ENCODE measurements at places on chromosomes 1 and 21.

- no peak for DNase-seq
These were observed 10.1 kb upstream of the CLIC4 start for GRCh38 chr1:24735156-24735508.

- DNase-seq, result no peak
These were observed 99.1 kb upstream of the ZNF644 start for GRCh38 chr1:91120936-91121335.

DNA sequence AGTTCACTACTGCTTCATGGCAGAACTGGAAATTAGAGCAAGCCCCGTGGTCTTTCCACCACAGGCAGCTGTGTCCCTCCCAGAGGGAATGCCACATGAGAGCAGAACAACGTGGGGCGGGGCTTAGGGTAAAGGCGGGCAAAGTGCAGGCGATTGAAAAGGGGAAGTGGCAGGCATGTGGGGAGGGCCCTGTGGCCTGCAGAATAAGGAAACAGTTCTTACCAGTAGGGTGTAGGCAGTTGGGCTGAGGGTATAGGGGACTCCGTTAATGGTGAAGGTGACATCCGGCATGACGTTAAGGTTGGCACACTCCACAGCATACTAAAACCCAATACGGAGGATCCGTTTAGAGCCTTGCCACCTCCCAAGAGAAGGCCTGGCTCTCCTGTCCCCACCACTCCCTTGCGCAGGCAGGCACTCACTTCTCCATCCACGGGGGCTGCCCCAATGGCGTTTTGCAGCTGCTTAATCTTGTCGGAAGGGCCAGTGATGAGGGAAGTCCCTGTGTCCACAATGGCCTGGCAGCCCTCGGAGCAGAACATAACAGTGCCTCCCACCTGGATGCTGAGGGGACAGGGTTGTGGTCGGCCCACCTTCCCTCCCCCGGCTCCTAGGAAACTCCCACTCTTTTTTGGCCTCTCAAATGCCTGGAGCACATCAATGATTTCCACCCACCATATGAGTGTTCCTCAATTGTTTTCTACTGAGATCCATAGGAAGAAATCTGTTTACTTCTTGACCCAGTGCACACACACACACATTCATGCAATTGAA is 9.1 kb upstream of the RAB7B start:
- DNase-seq, result peak; percentile 66

GRCh38 chr1:21936366-21937031 is 611 bp downstream of the HSPG2 start:
- DNase-seq, result peak; percentile 66

DNA sequence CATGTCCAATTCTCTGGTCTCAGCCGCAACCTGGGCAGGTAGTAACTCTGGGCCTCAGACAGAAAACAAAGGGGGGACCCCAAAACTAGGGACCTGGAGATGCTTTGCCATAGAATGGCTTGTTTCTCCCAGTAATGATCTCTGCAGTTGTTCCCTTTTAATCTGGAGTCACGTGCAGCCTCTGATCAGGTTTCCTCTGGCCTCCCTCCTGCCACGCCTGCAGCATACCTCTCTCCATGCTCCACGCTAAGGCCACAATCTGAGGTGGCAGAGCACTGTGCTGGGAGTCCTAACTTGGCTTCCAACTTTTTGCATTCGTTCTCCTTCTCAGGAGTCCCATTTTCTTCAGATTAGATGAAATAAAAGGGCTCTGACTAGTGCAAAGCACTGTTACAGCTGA is 1.9 kb downstream of the PABPC4 start:
- DNase-seq, result no peak

- DNase-seq, result peak; percentile 46
These were observed 2.9 kb upstream of the TFF3 start for GRCh38 chr21:42317826-42318746.

- no peak for DNase-seq
These were observed 76.4 kb downstream of the GLUL start for GRCh38 chr1:182315167-182315556.

GRCh38 chr1:218209351-218209861 is 75.7 kb upstream of the RRP15 start:
- DNase-seq, result no peak

DNA sequence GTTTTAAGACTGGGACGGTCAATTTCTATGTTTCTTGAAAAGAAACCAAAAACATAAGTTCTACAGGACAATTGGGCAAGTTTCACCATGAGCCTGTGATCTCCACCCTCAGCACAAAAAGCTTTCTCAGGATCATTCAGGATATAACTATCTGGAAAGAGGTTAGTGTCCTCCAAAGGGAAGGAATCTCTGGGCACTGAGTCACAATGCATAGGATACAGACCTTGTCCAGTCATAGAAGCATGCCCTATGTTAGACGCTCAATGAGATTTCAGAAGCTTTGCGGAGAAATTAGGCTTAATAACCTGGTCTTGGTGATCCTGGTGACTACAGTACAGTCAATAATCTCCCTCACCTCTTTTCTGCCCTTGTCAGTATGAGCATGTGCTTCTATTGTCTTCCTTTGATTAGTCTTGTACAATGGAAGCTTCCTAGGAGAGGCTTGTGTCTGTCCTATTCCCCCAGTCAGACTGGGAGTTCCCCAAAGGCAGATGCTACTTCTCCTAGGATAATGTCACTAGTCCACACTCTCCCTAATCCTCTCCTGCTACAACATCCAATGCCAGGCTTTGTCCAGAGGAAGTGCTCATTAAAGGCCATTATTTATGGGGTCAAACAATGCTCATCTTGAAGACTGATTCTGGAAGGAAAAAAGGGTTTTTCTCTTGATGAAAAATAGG is 97.4 kb downstream of the KCNH1 start:
- no peak for DNase-seq

DNA sequence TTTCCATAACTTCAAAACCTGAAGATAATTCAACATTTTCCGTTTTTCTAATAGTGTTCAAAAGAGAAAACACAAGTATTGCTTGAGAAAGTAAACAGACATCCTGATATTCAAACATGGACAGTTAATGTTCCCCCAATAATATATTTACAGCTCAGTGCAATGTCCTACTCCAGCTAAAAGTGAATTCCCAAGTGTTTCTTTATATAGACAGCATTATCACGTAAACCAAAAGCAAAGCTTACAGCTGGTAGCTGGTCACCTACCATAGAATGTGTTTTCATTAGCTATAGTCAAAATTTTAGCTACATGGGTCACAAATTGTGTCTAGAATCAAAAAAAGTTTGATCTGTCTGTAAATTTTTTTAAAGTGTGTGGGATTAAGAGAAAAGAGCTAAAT is 34.9 kb downstream of the WLS start:
- no peak for DNase-seq

DNA sequence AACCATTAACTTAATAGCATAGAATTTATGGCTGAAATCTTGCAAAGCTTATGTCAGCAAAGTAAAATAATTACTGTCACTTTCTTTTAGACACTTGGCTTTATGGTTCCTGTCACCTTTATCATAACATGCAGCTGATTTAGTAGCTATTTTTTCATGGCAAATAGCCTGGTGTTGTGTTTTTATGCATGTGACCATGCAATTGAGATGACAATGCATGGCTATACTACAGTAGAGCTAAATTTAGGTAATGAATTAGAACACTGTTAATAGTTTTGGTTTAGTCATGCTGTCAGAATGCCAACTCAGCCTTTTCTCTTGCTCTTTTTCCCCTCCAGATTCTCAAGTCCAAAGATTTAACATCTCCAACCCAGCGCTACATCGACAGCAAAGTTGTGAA is 88.6 kb downstream of the TGFB2 start:
- DNase-seq, result no peak

DNA sequence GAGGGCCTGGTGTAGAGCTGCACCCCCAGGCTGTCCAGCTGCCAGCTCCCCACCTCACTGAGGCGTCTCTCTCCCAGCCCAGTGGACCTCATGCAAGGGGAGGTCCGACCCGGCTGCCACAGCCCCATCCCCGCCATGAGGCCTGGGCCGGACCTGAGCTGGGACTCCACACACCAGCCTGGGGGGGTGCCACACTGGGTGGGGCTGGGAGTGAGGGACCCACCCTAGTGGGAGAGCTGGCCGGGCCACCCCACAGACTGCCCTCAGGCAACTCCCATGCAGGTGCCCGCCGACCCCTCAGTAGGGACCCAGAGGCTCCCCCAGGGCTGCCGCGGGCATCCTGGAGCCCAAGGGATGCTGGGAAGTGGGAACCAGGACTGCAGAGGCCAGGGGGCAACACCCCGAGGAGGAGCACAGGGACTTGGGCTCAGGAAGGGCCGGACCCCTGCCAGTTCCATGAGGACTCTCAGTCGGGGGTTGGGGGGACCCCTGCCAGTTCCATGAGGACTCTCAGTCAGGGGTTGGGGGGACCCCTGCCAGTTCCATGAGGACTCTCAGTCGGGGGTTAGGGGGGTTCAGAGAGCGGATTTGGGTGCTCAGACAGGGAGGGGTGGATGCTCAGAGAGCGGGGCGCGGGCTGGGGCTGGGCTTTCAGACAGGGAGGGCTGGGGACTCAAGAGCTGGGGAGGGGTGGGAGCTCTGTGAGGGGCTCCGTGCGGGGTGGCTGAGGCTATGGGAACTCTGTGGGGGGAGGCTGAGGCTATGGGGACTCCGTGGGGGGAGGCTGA is 1.2 kb upstream of the RNF223 start:
- DNase-seq, result peak; percentile 58

DNA sequence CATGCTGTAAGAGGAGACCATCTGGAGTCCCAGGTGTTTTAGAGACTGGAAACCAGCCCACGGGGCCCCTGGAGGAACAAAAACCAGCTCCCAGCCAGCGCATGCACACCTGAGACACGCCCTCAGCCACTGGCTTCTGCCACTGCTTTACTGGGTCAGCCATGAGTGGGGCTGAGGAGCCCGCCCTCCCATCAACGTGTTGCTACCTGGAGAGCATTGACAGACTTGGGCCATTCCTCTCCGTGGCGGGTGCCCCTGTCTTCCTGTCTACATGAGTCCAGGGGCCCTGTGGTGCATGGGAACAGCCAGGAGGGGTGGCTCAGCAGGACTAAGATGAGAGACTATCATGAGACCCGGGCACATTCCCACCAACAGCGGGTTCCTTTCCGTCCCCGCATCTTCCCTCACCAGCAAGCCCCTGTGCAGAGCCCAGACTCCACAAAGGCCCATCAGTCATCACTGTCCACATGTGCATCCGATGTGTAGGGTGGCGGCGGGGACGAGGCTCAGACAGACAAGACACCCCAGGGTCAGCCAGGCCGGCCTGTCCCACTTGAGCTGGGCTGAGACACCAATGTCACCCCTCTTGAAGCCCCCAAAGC is 45.4 kb upstream of the POFUT2 start:
- DNase-seq, result no peak

DNA sequence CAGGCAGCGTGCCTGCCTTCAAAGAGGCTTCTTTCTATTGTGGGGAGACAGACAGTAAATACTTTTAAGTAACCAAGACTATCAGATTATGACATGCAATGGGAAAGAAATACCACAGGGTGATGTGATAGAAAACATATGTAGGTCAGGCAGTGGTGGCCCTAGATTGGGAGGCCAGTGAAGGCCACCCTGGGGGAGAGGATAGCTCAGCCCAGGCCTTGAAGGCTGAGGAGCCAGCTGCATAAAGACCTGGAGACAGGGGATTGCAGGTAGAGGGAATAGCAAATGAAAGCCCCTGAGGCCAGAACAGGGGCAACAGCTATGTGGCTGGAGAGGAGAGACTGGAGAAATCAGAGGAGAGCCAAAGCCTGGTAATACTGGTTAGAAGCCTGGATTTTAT is 4.0 kb downstream of the SOX13 start:
- no peak for DNase-seq

- no peak for DNase-seq
These were observed 197.0 kb upstream of the UBE2U start for GRCh38 chr1:64006276-64007051.

GRCh38 chr1:230622151-230622550 is 20.1 kb upstream of the COG2 start:
- no peak for DNase-seq

- no peak for DNase-seq
These were observed 119.0 kb upstream of the NRIP1 start for GRCh38 chr21:15183813-15184257.

- no peak for DNase-seq
These were observed 17.0 kb downstream of the C1orf198 start for GRCh38 chr1:230851291-230851691.

DNA sequence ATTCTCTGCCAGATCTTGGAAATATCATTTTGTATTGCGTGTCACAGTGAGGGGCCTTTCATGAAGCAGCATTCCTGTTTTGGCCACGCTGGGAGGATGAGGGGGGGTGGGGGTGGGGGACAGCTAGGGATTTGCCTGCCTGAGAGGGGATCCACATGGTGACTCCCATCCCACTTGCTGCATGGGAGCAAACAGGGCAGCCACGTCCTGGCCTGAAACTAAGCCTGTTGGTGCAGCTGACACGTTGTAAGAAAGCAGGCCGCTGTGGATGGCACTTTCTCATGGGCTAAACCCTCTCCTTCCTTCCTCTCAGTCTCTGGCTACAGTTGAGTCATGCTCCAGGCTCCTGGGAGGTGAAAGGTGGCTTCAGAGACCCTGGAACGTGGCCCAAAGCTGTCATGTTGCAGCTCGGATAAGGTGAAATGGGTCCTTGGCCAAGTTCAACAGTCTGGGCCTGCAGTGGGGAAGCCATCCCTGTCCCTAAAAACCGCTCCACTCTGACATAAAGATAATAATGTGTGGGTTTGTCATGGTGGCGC is 346.7 kb upstream of the VAMP3 start:
- DNase-seq, result no peak

DNA sequence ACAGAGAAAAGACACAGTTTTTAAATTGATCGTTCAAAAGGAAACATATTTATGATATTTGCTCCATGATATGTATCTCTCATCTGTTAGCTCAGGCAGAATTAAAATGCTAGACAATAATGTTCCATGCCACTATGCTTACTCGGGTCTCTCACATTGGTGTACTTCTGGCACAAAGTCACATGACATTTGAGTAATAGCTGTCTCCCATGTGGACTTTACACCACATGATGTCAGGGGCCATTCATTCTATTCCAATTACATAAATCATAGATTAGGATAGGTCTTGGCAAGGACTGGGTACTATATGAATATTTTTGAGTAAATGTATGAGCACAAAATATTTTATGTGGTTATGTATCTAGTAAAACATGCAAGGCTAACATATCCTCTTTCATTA is 648.4 kb downstream of the PLA2G4A start:
- DNase-seq, result no peak

DNA sequence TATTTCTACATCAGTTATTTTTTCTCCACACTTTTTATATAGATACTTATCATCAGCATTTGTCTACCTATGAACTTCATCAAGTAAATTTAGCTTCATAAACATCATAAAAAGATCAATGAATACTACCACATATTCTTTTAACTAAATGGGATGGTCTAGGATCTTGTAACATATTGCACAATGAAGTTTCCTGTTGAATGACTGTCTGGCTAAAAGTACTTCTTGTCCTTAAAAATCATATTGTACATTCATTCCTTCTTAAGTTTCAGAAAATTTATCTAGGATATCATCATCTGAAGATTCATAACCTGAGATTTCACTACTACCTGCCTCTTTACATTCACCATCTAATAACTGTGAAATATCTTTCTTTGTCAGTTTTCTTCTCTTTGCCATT is 69.0 kb downstream of the MAGI3 start:
- no peak for DNase-seq

DNA sequence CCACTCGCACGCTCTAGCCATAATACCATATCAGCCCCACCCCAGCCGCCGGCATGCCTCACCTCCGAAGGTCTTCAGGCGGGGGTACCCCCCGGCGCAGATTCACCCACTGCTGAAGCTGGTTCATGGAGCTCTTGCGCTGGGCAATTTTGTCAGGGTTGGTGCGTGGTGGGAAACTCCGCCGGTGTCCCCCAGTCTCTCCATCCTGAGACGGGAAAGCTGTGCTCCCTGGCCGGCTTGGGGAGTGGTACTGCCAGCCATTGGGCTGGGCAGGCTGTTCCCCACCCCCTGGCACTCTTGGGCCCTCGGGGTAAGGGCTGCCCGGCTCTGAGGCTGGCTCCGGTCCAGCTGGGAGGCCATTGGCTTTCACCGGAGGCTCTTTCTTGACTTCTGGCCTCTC is 45.4 kb upstream of the GOLT1A start:
- DNase-seq, result no peak
